ENCODE measurements at places on chromosomes 5 and 9.

- no peak for DNase-seq
Observed at GRCh38 chr9:117191504-117192261, 223.2 kb downstream of the ASTN2 start.

- no peak for DNase-seq
Observed at GRCh38 chr5:141804475-141804874, 73.7 kb downstream of the PCDH1 start.

- DNase-seq: no peak
Observed at GRCh38 chr5:78538240-78538850, 110.2 kb downstream of the LHFPL2 start.

DNA sequence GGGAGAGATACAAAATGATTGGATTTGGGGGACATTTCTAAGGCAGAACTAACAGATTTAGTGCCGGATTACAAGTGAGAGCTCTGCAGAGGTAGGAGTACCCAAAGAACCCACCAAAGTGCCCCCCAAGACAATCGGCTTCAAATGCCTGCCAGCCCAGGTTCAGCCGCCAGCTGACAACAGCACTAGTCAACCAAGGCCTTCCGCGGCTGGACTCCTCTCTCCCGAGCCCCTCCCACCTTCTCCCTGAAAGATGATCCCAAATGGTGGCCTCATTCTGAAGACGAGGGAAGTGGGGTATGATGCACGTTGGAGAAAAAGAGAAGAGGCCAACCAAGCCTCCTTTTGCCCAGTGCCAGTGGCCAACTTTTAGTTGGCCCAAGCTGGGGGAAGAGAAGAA is 210.4 kb upstream of the SLC30A5 start:
- no peak for DNase-seq

GRCh38 chr5:99590806-99591205 is 662.0 kb upstream of the CHD1 start:
- peak; percentile 39 for DNase-seq

- no peak for DNase-seq
Observed at GRCh38 chr9:9605681-9606080, 1007.1 kb downstream of the PTPRD start.

DNA sequence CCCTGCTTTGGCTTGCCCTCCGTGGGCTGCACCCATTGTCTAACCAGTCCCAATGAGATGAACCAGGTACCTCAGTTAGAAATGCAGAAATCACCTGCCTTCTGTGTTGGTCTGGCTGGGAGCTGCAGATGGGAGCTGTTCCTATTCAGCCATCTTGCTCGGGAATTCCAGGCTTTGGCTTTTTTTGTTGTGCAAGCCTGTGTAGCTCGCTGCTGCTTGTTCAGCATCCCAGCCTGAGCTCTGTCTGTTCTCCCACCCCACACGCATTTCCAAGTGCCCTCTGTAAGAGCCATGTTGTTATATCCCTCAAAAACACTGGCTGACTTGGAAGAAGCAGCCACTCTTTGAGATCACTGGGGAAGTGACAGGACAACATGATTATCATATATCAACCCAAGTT is 101.6 kb upstream of the DPYSL3 start:
- no peak for DNase-seq

GRCh38 chr5:111434800-111435199 is 77.5 kb downstream of the STARD4 start:
- DNase-seq: peak; percentile 61

DNA sequence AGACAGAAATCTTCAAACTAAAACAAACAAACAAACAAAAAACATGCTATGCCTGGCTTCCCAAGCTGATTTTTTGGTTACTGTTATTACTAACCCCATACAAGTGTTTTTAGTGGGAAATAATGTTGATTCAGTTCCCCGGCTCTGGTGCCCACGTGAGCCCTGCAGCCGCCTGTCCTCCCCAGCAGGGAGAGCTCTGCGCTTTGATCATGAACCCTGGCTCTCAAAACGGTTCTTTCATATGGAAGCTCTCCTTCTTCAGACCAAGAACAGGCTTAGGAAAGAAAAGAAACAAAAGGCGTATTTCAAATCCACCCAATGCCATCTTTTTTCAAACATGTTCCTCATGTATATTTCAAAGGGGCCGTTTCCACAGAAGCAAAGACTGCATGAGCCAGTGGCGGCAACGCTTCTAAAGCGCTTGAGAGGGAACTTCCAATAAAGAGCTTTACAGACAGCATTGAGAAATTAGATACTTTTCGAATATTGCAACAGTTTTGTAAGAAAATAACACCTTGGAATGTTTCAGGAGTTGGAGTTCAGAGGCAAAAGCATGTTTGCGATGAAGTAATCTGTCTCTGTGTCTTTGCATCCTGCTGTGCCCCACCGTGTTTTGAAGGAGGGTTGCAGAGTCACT is 74.8 kb downstream of the ICE1 start:
- DNase-seq: peak; percentile 52

DNA sequence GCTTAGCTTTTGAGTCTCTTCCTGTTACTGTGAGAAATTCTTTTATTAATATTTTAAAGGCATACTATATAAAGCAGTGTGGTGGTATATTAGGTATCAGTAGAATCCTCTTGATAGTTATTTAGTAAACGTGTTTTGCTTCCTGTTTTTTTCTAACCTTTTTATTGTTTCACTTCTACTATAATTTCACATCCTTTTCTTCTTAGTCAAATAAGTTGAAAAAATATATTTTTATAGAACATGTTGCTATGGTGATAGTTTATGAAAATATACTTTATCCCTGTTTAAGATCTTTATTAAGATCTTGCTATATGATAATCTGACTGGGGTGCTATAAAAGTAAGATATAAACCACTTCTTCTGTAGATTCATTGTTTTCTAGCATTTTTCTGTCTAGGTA is 2.1 kb downstream of the POLK start:
- DNase-seq: no peak

- DNase-seq: no peak
Observed at GRCh38 chr5:115838885-115839518, 2.4 kb downstream of the ATG12 start.

- DNase-seq: no peak
Observed at GRCh38 chr9:20408513-20408912, 213.8 kb downstream of the MLLT3 start.

GRCh38 chr5:141878186-141878710 is at the start of gene PCDH1:
TSS of gene PCDH1 (minus strand) at chr5:141878410. CDS start at chr5:141878262, 148 bp downstream.
- peak; percentile 33 for DNase-seq

DNA sequence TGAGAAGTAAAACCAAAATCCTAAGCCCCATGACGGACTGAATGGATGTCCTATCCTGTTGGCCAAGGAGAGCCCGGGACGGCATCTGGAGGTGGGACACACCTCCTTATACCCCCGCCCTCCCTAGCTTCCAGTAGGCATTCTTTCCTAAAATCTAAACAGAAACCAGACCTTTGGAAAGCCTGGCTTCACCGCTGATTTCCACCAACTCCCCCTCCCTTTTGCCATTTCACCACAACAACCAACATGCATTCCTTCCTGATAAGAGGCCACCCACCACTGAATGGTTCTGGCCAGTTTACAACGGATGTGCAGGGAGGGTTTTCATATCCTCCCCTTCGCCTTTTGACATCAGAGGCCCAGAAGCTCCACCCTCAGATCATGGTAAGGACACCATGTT is 9.2 kb upstream of the RARS1 start:
- DNase-seq: no peak

DNA sequence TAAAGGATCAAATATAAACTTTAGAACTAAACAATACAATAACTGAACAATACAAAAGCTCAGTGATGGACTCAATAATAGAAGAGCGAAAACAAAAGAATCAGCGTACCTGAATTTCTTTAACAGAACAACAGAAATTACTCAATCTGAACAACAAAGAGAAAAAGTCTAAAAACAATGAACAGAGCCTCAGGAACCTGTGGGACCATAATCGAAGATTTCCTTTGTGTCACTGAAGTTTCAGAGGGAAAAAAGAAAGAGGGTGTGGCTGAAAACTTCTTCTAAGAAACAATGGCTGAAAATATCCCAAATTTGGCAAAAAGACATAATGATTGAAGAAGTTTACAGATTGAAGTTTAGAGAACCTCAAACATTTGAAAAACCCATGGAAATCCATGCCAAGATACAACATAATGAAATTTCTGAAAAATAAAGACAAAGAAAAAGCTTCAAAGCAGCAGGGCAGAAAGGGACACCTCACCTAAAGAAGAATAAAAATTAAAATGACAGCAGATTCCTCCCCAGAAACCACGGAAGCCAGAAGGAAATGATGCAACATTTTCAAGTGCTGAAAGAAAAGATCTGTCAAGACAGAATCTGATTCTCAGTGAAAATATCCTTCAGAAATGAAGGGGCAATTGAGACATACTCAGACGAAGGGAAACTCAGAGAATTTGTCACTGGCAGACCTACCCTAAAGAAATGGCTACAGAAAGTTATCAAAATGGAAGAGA is 288.8 kb downstream of the ARL15 start:
- DNase-seq: no peak

Measured in COR-L47 (cell line).